Fibroblast of skin of scalp (primary cell): ENCODE measurements at places on chromosomes 1 and 21.
A peak's percentile ranks its signal among the peaks of the same experiment; 100 is the strongest.

GRCh38 chr1:247121382-247121781 is 17.2 kb upstream of the ZNF669 start:
- DNase-seq: no peak

- no peak for DNase-seq
Observed at GRCh38 chr1:90220941-90221693, 226.2 kb downstream of the ZNF326 start.

DNA sequence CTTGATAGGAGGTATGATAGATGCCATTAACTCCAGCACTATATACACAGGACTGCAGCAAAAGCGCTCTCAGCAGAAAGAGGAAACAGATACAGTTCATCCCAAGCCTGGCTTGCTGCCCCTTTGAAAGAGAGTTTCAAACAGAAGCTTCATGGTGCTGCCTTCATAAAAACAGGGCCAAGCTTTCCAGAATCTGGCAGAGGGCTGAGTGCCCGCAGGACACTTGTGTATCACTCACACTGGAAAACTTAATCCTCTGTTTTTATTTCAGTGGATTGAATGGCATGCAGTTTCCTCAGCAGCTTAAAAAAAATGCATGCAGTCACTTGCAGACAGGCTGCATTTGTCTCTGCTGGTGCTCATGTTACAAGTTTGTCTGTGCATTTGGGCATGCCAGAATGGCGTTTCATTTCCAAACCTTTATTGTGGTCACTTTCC is 40.4 kb downstream of the KCNJ15 start:
- DNase-seq: peak; percentile 96

DNA sequence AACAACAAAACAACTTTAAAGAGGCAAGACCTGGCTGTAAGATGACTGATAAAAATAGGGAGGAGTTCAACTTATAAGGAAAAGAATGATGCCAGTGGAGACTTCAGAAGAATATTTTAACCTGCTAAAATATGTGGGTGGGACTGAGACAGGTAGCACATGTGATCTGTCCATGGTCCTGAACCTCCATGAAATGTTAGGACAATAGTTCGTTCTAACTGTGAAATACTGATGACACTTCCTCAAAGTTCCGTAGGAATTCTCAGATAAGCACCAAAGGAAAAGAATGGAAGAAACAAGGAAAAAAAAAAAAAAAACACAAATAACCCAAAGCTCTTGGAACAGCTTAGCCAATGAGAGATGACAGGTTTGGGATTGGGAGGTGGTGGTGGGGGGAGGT is 44.7 kb downstream of the CDC42BPA start:
- DNase-seq: peak; percentile 10

GRCh38 chr1:60547821-60548220 is 474.3 kb upstream of the C1orf87 start:
- no peak for DNase-seq

DNA sequence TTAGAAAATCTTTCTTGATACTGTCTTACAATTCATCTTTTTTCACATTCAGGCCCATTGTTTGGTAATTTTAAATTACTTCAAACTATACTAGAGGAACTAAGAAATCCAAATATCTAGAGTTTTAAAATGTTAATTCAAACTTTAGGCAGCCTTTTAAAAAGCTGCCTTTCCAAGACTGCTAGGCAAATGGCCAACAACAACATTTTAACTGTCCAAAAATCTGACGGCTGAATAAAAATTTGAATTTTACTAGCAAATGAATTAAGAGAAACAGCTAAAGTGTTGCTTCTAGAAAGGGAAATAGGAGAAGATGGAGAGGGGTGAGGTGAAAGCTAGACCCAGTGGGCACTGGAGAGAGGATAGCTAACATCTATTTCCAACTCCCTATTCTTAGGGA is 17.2 kb downstream of the DPYD start:
- DNase-seq: peak; percentile 50

- DNase-seq: no peak
Observed at GRCh38 chr1:243738020-243738419, 112.0 kb downstream of the AKT3 start.

DNA sequence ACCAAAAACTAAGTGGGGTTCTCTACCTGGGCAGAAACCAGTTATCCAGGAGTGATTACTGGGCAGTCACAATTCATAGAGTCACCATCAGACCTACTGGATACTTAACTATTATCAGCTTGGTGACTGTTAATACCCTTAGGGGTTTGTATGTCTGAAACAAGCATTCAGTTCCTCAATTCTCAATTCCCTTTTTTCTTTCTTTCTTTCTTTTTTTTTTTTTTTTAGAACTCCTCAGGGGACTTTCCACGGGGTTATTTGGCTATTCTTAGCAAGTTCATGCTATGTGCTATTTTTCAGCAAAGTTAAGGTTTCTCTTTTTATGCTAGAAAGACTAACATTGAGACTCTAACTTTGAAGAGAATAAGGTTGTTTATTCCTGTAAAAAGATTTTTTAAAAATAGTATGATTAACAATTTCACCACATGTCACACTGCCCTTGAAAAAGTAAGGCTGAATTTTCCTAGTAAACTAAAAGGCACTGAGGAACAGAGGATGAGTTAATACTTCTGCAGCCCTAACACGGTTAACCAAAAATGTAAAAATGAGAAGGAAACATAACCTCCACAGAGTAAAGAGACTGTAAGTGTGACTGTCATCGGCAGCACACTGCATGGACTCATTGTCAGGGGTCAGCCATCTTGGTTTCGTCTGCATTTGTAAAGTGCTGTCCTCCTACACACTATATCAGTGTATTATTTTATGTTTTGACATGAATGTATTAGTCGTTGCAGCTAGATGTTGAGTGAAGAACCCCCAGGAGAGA is 310.2 kb downstream of the NTNG1 start:
- DNase-seq: no peak

GRCh38 chr1:212437179-212437798 is 4.6 kb downstream of the NENF start:
- DNase-seq: no peak

DNA sequence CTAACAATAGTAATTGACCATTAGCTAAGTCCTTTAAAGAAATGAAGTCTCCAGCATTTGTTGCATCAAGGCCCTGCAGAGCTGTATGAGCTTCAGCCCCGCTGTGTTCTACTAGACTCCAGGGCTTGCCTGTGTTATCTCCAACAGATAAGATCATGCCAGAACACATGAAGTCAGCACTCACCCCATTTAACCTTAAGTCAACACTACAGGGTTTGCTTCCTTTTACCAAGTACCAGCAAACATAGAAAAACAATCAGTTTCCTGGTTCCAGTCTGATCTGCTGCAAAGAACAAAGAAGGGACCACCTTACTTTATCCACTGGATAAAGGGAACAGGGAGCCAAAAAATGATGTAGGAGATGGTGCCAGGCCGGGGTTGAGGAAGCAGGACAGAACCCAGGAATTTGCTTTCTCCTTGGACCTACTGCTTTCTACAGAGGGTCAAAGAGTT is 41.3 kb upstream of the ENAH start:
- peak; percentile 41 for DNase-seq

- DNase-seq: peak; percentile 76
Observed at GRCh38 chr1:215517441-215517891, 49.6 kb upstream of the KCTD3 start.
